Placental pericyte (primary cell): ENCODE measurements at places on chromosomes 7 and 10. TPM values are rescaled to one million over a fixed set of nuclear protein-coding genes. Genes with fewer than 3 reads are reported as not detected.

Gene NPSR1
- not detected in 2 replicates for total RNA-seq

Gene OR2A12
- total RNA-seq = not detected in 2 replicates

Gene FANK1
- total RNA-seq = 1.8 and 2.6 TPM in 2 replicates

Gene RSU1
- total RNA-seq = 69.8 and 136 TPM in 2 replicates

Gene FAM221A
- total RNA-seq = 1.0 and 1.1 TPM in 2 replicates

Gene PPP1R9A
- total RNA-seq = 0.14 and 1.1 TPM in 2 replicates

Gene ITGB8
- 4.3 and 4.8 TPM in 2 replicates for total RNA-seq

Gene CDNF
- 0.86 and 1.1 TPM in 2 replicates for total RNA-seq

Gene ZNF117
- 2.0 and 3.9 TPM in 2 replicates for total RNA-seq

Gene TLX1
- total RNA-seq = not detected in 2 replicates

Gene PPP1R3A
- not detected in 2 replicates for total RNA-seq

Gene MYPN
- 0.22 and 1.3 TPM in 2 replicates for total RNA-seq

Gene HOXA10
- total RNA-seq = 15.5 and 23.3 TPM in 2 replicates

Gene KCNMA1
- total RNA-seq = 51.0 and 54.7 TPM in 2 replicates

Gene FOXI2
- total RNA-seq = not detected in 2 replicates

Gene FXYD4
- not detected in 2 replicates for total RNA-seq

Gene PDAP1
- 42.1 and 74.0 TPM in 2 replicates for total RNA-seq
